Activated naive CD8-positive, alpha-beta T cell treated with anti-CD3 and anti-CD28 coated beads, Interleukin-2, amount 10 ng/mL, durations not matched to agents 7 days and 5 days (primary cell): ENCODE measurements at places on chromosomes 16 and 17. TPM values are rescaled to one million over a fixed set of nuclear protein-coding genes. Genes with fewer than 3 reads are reported as not detected.

GRCh38 chr16:76176153-76176552 lies 101.0 kb upstream of the CNTNAP4 start:
- no peak overlapping the region for H3K4me3 ChIP-seq
- no peaks in the 10 kb centered on the region for H3K4me1 ChIP-seq
- DNase-seq: no peak
- H3K27ac ChIP-seq: no peak overlapping the region
- H3K36me3 ChIP-seq: no peaks in the 10 kb centered on the region
- H3K27me3 ChIP-seq: no peaks in the 10 kb centered on the region

The CLEC19A gene
- total RNA-seq: not detected

GRCh38 chr16:77330332-77331042 lies 104.3 kb downstream of the ADAMTS18 start:
- H3K36me3 ChIP-seq: no peaks in the 10 kb centered on the region
- H3K4me3 ChIP-seq: no peak overlapping the region
- no peaks in the 10 kb centered on the region for H3K27me3 ChIP-seq
- no peaks in the 10 kb centered on the region for H3K4me1 ChIP-seq

GRCh38 chr16:29747947-29748759 lies 2.4 kb upstream of the C16orf54 start:
- H3K4me1 ChIP-seq: peaks cover 26% of the 10 kb centered on the region
- H3K27me3 ChIP-seq: no peaks in the 10 kb centered on the region
- no peak overlapping the region for H3K27ac ChIP-seq

The TBC1D3C gene
- 5.2 TPM for total RNA-seq
